ENCODE measurements at places on chromosomes 3 and 15. TPM values are rescaled to one million over a fixed set of nuclear protein-coding genes. Genes with fewer than 3 reads are reported as not detected.
A peak's percentile ranks its signal among the peaks of the same experiment; 100 is the strongest.

- no peak for DNase-seq
Observed at GRCh38 chr3:87828046-87828445, 230.8 kb downstream of the CGGBP1 start.

GRCh38 chr3:32972482-32973146, 21.2 kb downstream of the CCR4 start:
- DNase-seq = no peak

DNA sequence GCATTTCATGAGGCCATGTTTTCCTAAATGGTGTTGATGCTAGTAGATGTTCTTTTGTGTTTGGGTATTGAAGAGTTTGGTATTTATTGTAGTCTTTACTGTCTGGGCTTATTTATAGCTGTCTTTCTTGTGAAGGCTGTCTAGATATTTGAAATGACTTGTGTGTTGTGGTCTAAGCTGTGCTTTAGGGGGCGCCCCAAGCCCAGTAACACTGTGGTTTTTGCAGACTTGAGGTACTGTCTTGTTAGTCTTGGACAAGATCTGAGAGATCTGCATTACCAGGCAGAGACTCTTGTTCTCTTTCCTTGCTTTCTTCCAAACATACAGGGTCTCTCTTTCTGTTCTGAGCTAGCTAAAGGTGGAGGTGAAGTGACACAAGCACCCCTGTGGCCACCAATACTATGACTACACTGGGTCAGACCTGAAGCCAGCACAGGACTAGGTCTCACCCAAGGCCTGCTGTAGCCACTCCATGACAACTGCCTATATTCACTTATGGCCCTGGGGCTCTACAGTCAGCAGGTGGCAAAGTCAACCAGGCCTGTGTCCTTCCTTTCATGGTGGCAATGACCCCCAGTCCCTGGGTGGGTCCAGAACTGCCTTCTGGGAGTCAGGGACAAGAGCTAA, 152.1 kb upstream of the TBC1D5 start:
- DNase-seq = peak; percentile 47

DNA sequence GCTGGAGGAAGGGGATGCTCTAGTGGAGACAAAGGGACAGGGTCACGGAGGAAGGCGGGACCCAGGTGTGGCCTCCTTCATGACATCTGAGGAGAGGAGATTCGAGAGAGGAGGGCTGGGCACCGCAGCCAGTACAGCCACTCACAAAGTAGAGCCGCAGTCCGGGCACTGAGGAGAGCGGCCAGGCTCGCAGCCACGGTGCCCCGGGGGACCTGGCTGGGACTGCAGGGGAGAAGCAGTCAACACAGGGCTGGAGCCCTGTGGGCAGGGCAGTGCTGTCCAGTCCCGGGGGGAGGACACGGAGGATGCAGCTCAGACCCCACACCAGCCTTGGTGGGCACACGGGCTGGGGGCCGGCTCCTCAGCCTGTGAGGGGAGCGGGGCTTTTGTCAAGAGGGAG, 40.3 kb downstream of the HMCES start:
- no peak for DNase-seq

DNA sequence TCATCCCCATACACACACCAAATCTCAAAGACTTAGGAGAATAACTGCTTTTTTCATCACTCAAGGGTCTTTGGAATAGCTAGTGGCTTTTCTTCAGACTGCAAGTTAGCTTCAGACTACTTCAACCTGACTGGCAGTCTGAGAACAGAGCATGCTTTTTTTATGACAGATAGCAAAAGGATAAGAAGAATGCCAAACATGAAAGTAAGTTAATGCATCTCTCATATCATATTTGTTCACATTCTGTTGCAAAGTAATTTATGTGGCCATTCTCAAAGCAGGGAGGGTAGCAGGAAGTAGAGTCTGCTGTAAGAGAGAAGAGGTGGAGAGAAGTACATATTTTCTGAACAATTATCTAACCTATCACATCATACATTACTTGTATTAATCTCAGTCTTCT, 544.4 kb downstream of the ZPLD1 start:
- no peak for DNase-seq

GRCh38 chr3:107284612-107285011, 92.6 kb upstream of the CCDC54 start:
- no peak for DNase-seq

- DNase-seq = no peak
Observed at GRCh38 chr3:192642651-192643050, 84.7 kb downstream of the FGF12 start.

GRCh38 chr3:184209146-184209923, 20.1 kb upstream of the VWA5B2 start:
- no peak for DNase-seq

GRCh38 chr3:100898681-100899080, 94.5 kb downstream of the ABI3BP start:
- DNase-seq = no peak

GRCh38 chr3:54053211-54053610, 69.1 kb upstream of the CACNA2D3 start:
- no peak for DNase-seq

DNA sequence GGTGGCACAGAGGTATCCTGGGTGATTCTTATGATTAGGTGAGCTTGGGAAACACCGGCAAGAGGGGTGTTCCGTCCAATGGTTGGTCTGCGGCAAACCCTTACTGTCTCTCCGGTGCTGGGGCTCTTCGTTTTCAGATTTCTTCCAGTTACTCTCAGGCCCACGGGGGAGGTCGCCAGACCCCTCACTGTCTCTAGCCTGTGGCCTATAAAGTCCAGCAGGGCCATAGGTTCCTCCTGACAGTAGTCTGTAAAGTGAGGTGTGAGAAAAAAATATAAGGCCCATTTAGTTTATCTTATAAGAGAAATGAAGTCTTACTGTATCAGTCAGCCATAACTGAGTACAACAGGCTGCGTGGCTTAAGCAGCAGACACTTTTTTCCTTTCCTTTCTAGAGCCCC, 1.4 kb downstream of the ESYT3 start:
- DNase-seq = no peak

- DNase-seq = no peak
Observed at GRCh38 chr15:59420108-59420507, 17.9 kb upstream of the FAM81A start.

DNA sequence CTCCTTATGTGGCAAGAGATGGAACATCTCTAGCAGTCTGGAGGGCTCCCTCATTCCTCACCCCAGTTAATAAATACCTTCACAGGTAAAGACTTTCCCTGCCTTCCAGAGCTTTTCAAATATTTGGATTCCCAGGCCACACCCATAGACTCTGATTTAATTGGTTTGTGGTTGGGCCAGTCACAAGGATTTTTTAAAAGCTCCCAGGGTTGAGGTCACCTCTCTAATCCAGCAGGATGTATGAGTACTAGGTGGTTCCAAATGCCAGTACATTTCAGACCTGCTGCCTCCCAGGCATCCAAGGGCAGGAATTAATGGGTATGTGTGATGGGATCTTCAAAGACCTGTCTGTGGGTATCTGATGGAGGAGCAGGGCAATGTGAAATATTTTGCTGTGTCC, 312.8 kb downstream of the CLSTN2 start:
- peak; percentile 30 for DNase-seq

- no peak for DNase-seq
Observed at GRCh38 chr3:171871392-171872274, 28.5 kb downstream of the TMEM212 start.

GRCh38 chr15:39415634-39416033, 165.2 kb upstream of the THBS1 start:
- no peak for DNase-seq

DNA sequence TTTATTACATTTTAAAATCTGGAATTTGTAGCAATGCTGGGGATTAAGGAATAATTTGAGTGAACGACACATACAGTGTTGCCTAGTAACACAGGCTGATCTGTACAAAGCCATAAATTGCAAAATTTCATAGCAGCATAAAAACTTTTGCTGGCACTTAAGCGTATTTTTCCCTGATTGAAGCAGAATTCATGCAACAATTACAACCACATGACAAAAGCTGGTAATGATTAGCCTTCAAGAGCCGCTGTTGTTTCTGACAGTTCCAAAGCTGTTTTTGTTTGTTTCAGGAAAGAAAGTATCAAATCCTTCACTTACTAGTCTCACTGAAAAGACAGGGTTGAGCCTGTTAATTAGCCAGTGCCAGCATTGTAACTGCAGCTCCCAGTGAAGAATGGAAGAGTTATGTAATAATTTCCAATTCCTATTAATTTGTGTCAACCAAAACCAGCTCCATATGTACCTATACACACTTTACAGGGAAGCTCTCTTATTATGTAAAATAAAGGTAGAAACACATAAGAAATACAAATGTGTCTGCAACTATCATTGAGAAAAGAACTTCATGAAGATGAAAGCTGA, 60.7 kb downstream of the AGTR1 start:
- no peak for DNase-seq

- peak; percentile 1 for DNase-seq
Observed at GRCh38 chr3:89179355-89180001, 72.1 kb downstream of the EPHA3 start.

DNA sequence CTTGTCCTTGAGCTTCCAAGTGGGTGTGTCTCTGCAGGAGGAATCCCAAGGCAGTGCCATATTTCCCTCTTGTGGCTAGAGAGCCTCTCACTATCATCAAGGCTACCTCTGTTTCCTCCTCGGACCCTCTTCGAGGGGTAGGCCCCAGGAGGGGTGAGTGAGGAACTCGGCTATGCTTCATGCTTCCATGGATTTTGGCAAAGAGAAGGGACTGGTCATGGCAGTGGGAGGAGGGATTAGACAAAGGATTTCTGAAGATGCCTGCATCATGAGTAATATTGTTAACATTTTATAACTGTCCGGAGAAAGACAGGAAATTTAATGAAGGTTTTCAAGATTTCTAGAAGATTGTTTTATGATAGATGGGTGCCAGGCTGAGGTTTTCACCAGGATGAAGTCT, 241.5 kb downstream of the CLSTN2 start:
- peak; percentile 53 for DNase-seq

DNA sequence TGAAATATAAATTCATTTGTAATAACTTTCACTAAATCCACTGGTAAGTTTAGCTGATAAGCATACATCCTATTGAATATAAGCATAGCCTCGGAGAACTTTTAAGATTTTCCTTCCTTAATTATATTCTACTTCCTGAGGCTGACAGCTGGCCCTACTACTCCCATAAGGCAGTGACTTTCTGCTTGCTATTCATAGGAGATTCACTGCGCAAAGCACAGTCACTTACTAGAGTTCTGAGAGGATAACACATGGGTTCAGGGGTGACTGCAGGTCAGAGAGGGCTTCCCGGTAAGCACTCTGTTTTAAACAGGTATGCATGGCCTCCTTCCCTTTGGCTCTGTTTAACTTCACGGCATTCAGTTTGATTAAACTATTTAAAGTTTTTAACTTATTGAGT, 75.8 kb downstream of the FAIM start:
- DNase-seq = no peak

GRCh38 chr3:143314251-143315093, 194.9 kb downstream of the CHST2 start:
- DNase-seq = no peak

GRCh38 chr3:177610262-177610661, 413.0 kb upstream of the TBL1XR1 start:
- DNase-seq = no peak

DNA sequence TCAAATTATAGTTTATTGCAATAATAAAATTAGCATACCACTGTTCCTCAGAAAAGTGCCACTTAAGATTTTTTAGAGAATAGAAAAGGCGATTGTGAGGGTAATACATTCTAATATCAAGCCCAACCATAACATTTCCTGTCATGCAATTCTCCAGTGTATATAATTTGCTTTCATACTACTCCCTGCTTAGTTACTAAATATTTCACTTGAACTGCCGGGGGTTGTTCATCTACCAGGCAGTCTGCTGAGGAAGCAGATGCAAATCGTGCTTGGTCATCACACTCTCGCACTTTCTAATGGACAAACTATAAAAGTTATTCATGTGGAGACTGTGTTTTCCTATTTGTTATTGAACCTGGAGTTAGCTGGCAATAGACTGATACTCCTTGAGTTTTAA, 645.6 kb upstream of the CBLB start:
- DNase-seq = no peak

DNA sequence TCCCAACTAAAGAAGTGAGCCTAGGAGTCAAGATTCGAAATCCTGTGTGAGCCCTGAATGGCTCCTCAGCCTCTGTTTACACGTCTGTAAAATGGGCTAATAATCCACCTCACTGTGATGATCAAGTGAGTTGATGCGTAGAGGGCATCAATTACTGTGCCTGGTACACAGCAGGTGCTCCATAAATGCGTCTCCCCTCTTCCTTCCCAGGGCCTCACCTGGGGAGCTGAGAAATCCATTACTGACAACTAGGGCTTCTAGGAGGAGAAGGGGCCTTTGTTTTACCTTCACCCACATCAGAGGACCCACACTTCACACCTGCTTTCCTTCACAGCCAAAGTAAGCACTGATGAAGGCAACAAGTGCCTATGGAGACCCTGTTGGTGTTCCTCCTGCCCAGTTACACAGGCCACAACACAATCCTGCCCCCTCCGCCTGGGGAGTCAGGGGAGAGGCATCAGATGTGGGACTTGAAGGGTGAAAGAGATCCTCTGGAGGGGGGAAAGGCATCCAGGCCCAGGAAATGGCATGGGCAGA, 1.4 kb downstream of the CIB2 start:
- no peak for DNase-seq

GRCh38 chr3:24440760-24441464, 53.7 kb downstream of the THRB start:
- no peak for DNase-seq

- DNase-seq = no peak
Observed at GRCh38 chr3:78670746-78671145, 1097.1 kb downstream of the ROBO1 start.

GRCh38 chr15:77420610-77421369, at the start of gene HMG20A:
HMG20A (plus strand) TSS chr15:77420888; CDS start chr15:77458408, 37,520 bp downstream.
- DNase-seq = peak; percentile 52

DNA sequence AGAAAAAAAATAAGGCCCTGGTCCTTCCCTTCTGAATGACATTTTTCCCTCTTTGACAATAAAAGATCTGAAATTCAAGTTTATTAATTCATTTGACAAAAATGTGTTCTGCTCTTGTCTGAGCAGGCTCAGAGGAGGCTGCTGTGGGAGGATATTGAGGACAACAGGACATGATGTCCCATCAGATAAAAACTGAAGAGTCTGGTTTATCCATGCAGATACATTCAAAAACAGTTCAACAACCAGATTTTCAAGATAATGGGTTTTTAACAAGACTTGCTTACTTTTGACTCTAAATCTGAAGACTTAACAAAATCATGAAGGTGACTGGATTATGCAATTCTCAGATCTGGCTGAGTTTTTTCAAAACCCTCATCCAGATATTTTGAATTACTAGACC, 36.9 kb upstream of the STRIT1 start:
- DNase-seq = no peak

The RASGRP1 gene
- 1.6 TPM for total RNA-seq

The ATP13A3 gene
- 186 TPM for total RNA-seq

The CACNA2D2 gene
- 0.03 TPM for total RNA-seq

The BUB1B gene
- total RNA-seq = 108 TPM

The FMN1 gene
- 5.7 TPM for total RNA-seq

The ZKSCAN7 gene
- 2.1 TPM for total RNA-seq

The LACTB gene
- total RNA-seq = 60.3 TPM

The SPINK8 gene
- total RNA-seq = not detected

The AADACL2 gene
- total RNA-seq = not detected

The SAMD7 gene
- not detected for total RNA-seq

The RUBCN gene
- 17.4 TPM for total RNA-seq

The CHL1 gene
- total RNA-seq = not detected
